ENCODE measurements at places on chromosomes 12 and 14.

DNA sequence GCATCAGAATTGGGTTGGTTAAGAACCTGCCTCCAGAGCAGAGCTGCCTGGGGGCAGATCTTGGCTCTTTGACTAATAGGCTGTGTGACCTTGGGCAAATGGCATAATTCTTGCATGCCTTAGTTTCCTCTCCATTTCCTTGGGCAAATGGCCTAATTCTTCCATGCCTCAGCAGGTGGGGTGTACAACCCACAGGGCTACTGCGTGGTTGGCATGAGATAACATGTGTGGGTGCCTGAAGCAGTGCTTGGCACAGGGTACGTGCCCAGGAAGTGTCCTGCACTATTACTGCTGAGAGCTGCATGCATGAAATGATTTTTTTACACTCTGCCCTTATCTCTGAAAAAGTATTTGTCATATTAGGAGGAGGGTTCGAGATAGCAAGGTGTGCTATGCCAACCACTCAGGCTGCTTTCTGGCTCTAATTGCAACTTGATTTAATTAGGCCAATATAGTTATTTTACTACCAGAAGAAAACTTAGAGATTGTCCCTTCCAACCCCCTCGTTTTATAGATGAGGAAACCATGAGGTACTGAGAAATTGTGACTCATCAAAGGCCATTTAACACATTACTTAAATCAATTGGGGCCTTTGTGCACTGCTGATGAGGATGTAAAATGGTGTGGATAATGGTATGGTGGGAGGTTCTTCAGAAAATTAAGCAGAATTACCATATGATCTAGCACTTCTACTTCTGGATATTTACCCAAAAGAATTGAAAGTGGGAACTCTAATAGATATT lies 161.6 kb upstream of the HIF1A start:
- peaks cover 2% of the 10 kb centered on the region for H3K4me1 ChIP-seq
- no peaks in the 10 kb centered on the region for H3K36me3 ChIP-seq
- H3K4me3 ChIP-seq, result no peak overlapping the region
- H3K27me3 ChIP-seq, result no peaks in the 10 kb centered on the region
- H3K27ac ChIP-seq, result no peak overlapping the region
- no peak for DNase-seq

- H3K4me3 ChIP-seq, result no peak overlapping the region
- H3K4me1 ChIP-seq, result no peaks in the 10 kb centered on the region
- DNase-seq, result no peak
- H3K36me3 ChIP-seq, result no peaks in the 10 kb centered on the region
- no peaks in the 10 kb centered on the region for H3K27me3 ChIP-seq
- no peak overlapping the region for H3K27ac ChIP-seq
These were observed 490.9 kb upstream of the MIS18BP1 start for GRCh38 chr14:45743884-45744283.

DNA sequence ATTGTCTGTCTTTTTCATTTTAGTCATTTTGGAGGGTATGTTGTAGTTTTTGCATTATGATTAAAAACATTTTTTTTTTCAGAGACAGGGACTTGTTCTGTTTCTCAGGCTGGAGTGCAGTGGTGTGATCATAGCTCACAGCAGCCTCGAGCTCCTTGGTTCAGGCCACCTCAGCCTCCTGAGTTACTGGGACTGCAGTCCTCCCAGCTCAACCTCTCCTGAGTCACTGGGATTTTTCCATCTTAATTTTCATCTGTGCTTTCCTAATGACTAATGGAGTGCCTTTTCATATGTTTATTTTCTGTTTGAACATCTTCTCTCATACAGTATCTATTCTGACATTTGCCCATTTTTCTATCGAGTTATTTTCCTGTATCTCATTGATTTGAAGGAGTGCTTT lies 52.6 kb downstream of the DYRK2 start:
- no peak overlapping the region for H3K27ac ChIP-seq
- no peaks in the 10 kb centered on the region for H3K27me3 ChIP-seq
- DNase-seq, result no peak
- H3K36me3 ChIP-seq, result no peaks in the 10 kb centered on the region

GRCh38 chr14:80996049-80996901 lies 40.9 kb downstream of the TSHR start:
- H3K4me1 ChIP-seq, result no peaks in the 10 kb centered on the region
- no peaks in the 10 kb centered on the region for H3K36me3 ChIP-seq
- no peak overlapping the region for H3K27ac ChIP-seq
- no peaks in the 10 kb centered on the region for H3K27me3 ChIP-seq
- peak; percentile 36 for DNase-seq

DNA sequence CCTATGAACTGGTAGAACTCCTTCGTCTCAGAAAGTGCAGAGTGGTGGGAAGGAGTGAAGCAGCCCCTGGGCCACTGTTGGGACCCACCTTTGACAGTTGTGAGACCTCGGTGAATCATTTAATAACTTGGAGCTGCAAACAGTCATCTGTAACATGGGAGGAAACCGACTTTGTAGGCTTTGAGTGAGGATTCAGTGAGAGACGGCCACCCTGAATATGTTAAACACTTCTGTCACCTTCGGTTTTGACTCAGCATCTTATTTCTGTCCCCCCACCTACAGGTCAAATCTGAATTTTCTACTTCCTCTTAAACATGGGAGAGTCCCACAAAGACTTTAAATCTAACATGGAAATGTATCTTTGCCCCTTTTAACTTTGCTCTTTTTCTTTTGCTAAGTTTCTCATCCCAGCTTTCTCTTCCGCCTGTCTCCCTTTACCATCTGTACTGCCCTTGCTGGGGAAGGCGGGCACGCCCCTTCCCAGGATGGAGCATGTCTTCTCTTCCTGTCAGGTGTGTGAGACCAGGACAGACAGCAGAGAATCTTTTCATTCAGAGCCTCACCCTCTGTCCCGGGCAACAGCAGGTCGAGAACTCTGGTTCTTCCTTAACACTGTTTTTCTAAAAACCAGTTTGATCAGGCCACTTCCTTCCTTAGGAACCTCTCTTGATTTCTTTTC lies 37.1 kb downstream of the ZC3H14 start:
- no peak overlapping the region for H3K27ac ChIP-seq
- peaks cover 9% of the 10 kb centered on the region for H3K36me3 ChIP-seq
- DNase-seq, result no peak
